ENCODE measurements at places on chromosomes 5 and 9.
A peak's percentile ranks its signal among the peaks of the same experiment; 100 is the strongest.

- H3K36me3 ChIP-seq, result no peaks in the 10 kb centered on the region
- H3K27ac ChIP-seq, result no peak overlapping the region
- no peak for DNase-seq
These were observed 46.3 kb downstream of the PHAX start for GRCh38 chr5:126647071-126647470.

DNA sequence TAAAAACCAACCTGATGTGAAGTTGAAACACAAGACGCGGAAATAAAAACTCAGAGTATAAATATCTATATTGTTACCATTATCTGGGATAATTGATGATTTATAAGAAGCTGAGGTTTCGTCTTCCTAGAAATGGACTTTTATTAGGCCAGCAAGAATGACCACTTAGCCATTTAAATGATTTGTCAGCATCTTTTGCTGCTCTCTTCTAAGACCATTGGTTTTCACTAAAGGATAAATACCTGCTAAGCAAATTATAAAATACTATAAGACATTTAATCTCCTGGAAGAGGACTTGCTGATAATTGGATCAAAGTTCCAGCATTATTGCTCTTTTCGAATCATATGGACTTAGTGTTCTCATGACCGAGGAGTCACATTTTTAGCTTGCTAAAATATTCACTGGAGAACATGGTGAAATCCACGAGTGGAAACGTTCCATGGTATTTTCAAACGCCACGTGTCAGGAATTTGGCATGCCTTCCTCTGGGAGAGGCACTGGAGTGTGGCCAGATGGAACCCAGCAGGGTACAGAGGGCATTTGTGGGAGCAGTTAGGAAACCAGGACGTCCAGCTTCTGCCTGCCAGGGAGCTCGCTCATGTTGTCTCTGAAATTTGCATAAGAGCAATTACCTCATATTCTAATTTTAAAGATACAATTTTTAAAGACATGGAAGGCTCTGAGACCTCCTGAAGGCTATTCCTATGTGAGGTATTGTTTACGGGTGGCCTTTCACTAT, 43.1 kb downstream of the TNFAIP8 start:
- no peak overlapping the region for H3K4me3 ChIP-seq
- H3K27me3 ChIP-seq, result no peaks in the 10 kb centered on the region
- peaks cover 9% of the 10 kb centered on the region for H3K4me1 ChIP-seq
- peak; percentile 44 for DNase-seq
- H3K27ac ChIP-seq, result peak overlapping the region; percentile 8
- no peaks in the 10 kb centered on the region for H3K36me3 ChIP-seq

- DNase-seq, result no peak
- H3K4me1 ChIP-seq, result peaks cover 30% of the 10 kb centered on the region
- peak overlapping the region; percentile 24 for H3K4me3 ChIP-seq
- peak overlapping the region; percentile 73 for H3K27ac ChIP-seq
- no peaks in the 10 kb centered on the region for H3K27me3 ChIP-seq
These were observed 78.4 kb downstream of the MAP1B start for GRCh38 chr5:72185496-72186329.

GRCh38 chr9:71909887-71910649, 925 bp downstream of the ABHD17B start:
- no peaks in the 10 kb centered on the region for H3K36me3 ChIP-seq
- DNase-seq, result no peak
- H3K4me3 ChIP-seq, result peak overlapping the region; percentile 80
- no peaks in the 10 kb centered on the region for H3K27me3 ChIP-seq

- no peaks in the 10 kb centered on the region for H3K27me3 ChIP-seq
- H3K27ac ChIP-seq, result peak overlapping the region; percentile 91
- H3K4me3 ChIP-seq, result no peak overlapping the region
- H3K4me1 ChIP-seq, result peaks cover 96% of the 10 kb centered on the region
- H3K36me3 ChIP-seq, result no peaks in the 10 kb centered on the region
- DNase-seq, result no peak
These were observed 28.4 kb downstream of the RUSC2 start for GRCh38 chr9:35518225-35518821.

- peak overlapping the region; percentile 91 for H3K27ac ChIP-seq
- no peak for DNase-seq
- H3K36me3 ChIP-seq, result no peaks in the 10 kb centered on the region
- peak overlapping the region; percentile 83 for H3K4me3 ChIP-seq
- H3K4me1 ChIP-seq, result peaks cover 23% of the 10 kb centered on the region
These were observed 1.1 kb downstream of the LURAP1L start for GRCh38 chr9:12775679-12776512.

- DNase-seq, result no peak
- no peaks in the 10 kb centered on the region for H3K27me3 ChIP-seq
- H3K4me3 ChIP-seq, result no peak overlapping the region
- H3K27ac ChIP-seq, result peak overlapping the region; percentile 48
- H3K36me3 ChIP-seq, result no peaks in the 10 kb centered on the region
These were observed 317.0 kb upstream of the RPS23 start for GRCh38 chr5:82595113-82595512.

- H3K4me1 ChIP-seq, result no peaks in the 10 kb centered on the region
- H3K36me3 ChIP-seq, result no peaks in the 10 kb centered on the region
These were observed 10.4 kb upstream of the MAPK9 start for GRCh38 chr5:180302256-180302655.

DNA sequence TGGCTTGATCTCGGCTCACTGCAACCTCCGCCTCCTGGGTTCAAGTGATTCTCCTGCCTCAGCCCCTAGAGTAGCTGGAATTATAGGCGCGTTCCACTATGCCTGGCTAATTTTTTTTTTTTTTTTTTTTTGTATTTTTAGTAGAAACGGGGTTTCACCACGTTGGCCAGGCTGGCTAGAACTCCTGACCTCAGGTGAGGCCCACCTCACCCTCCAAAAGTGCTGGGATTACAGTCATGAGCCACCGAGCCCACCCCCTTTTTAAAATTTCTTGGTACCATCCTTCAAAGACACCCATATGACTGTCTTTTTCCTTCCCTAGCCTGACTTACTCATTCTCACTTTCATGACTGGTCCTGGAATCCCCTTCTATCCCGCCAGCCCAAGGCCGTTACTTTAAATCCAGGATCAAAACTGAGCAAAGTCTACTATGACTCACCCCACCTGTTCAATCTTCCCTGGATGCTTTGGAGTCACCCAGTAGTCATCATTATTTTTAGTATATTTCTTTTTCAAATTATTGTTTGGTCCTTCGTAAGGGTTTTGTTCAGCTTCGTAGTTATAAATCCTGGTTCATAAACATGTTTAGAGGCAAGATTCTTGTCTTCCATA, 1.2 kb upstream of the TBCA start:
- no peaks in the 10 kb centered on the region for H3K27me3 ChIP-seq
- peaks cover 17% of the 10 kb centered on the region for H3K4me1 ChIP-seq
- no peak overlapping the region for H3K27ac ChIP-seq
- no peak overlapping the region for H3K4me3 ChIP-seq
- no peaks in the 10 kb centered on the region for H3K36me3 ChIP-seq

DNA sequence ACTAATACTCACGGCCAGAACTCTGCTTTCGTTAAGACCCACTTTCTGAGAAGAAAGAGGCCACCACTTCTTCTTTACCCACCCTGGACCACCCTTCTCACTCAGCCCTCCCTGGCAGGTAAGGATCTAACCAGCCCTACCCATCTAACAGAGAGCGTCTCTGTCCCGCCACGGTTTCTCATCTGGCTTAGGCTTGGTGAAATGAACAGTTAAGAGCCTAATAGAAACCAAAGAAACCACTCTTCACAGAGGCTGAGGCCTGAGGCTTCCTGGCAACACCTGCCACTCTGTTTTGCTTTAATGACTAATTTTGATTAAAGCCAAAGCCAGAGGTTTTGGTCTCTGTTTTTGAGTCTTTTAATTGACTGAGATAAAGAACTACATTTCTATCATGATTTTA, 354.1 kb upstream of the SLC30A5 start:
- no peaks in the 10 kb centered on the region for H3K27me3 ChIP-seq
- H3K27ac ChIP-seq, result no peak overlapping the region
- no peak for DNase-seq
- no peaks in the 10 kb centered on the region for H3K4me1 ChIP-seq

DNA sequence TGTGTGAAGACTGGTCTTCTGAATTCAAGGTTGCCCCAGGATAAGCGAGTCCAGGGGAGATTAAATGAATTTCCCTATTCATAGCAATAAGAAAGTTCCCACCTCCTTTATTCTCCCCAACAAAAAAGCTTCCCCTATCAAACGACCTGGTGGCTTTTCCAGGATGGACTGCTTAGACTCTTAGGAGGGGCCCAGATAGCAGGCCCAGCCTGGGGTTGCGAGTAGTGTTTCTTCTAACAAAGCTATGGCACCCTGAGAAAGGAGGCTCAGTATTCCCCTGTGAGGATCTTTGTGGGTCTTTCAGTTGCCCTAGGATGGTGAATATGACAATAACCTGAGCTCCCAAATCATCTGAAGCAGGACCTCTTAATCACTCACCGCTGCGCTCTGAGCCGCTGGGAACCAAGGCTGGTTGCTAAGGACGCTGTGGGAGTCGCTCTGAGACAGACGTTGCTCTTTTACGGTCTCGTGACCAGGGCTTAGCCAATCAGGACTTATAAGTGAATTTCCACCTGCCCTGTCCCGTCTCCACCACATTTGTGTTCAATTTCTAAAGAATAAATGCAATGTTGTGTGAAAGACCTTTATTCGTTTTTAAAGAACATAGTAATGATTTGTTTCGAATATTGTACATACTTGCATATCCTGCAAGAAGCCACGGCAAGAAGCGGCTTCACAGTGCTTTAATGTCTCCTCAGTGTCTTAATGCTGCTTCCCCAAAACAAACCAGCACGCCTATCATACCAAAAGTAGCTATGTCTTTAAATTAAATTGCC, at the start of gene TMEM232:
TSS of gene TMEM232 (minus strand) at position 423 of the 776 bp plus-strand sequence. CDS start 59,319 bp downstream, outside the sequence.
- no peaks in the 10 kb centered on the region for H3K27me3 ChIP-seq
- H3K4me3 ChIP-seq, result peak within 1 kb of the TSS; percentile 64
- DNase-seq, result peak; percentile 5
- H3K36me3 ChIP-seq, result no peaks in the 10 kb centered on the region

DNA sequence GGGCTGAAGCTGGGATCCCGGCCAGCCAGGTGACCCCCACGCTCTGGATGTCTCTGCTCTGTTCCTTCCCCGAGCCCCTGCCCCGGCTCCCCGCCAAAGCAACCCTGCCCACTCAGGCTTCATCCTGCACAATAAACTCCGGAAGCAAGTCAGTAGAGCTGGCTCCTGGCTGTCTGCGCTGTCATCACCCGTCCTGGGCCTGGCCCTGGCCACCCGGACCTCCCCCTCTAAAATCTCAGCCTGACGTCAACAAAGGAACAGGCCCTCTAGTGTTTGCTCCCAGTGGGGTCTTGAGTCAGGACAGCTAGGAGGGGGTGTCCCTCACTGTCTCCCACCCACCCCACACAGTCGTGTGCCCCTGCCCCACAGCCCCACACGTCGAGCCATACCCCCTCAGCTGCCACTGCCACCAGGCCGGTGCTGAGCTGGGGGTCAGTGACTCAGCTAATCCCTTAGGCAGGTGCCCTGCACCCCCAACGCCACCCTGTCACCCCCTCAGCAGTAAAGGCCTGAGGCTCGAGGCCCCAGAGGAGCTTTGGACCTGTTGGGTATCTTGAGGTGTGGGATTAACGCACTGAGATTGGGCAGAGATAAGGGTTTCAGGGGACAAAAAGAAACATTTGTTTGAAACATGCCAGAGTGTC, 1.1 kb upstream of the LCNL1 start:
- no peak overlapping the region for H3K4me3 ChIP-seq
- H3K27me3 ChIP-seq, result peaks cover 8% of the 10 kb centered on the region
- DNase-seq, result no peak
- peaks cover 17% of the 10 kb centered on the region for H3K4me1 ChIP-seq

- H3K27me3 ChIP-seq, result no peaks in the 10 kb centered on the region
- no peak overlapping the region for H3K4me3 ChIP-seq
- H3K36me3 ChIP-seq, result no peaks in the 10 kb centered on the region
- H3K4me1 ChIP-seq, result peaks cover 1% of the 10 kb centered on the region
These were observed 121.8 kb downstream of the GCNT1 start for GRCh38 chr9:76580820-76581219.

DNA sequence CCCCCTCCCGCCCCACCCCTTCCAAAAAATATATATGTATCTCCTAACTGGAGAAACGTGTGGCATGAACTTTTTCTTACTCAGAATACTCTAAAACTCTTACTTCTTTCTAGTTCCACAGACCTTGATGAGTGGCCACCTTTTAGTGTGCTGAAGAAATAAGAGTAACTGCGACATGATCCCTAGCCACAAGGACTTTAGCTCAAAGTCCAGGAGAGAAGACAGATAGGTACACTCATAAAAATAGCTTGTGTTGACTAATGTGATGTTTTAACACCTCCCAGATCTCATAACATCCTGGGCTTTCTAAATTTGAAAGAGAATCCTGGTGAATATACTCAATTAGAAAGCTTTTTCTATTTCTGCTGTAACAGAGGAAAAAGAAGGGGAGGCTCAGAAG, 1005.0 kb upstream of the DMAC1 start:
- no peaks in the 10 kb centered on the region for H3K36me3 ChIP-seq
- H3K4me3 ChIP-seq, result no peak overlapping the region
- H3K27me3 ChIP-seq, result no peaks in the 10 kb centered on the region

DNA sequence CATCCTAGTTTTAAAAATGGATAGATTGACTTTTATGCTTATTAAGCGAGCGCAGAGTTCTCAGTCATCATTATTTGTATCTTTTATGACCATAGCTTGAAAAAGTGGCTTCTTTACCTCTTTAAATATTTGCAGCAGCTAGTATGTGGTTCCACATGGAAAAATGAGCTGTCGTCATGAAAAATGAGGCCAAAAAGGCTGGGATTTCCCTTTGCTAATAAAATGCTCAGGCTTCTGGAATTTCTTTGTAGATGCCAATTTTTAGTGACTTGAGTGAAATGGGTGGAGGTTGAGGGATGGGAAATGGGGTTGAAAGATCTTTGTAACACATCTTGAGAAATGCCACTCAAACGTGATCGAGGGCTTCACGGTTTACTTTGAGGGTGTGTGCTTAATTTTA, 35.2 kb downstream of the RAI14 start:
- no peaks in the 10 kb centered on the region for H3K27me3 ChIP-seq
- peaks cover 44% of the 10 kb centered on the region for H3K4me1 ChIP-seq
- H3K36me3 ChIP-seq, result no peaks in the 10 kb centered on the region
- no peak overlapping the region for H3K4me3 ChIP-seq
- no peak for DNase-seq

DNA sequence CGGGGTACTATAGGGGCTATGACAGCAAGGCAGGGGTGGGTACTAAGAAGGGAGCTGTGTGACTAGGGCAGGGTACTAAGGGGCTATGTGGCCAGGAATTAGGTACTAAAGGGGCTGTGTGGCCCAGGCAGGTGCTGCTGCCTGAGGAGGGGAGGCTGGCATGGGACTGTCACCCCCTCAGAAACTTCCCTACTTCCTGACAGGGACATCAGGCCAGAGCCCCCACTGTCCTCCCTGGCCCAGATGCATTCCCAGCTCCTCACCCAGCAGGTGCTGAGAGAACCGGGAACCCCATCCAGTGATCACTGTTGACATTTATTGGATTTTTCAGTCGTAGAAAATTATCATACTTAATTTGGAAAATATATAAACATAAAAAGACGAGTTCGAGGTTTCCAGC, 26.6 kb downstream of the IRX2 start:
- H3K4me3 ChIP-seq, result no peak overlapping the region
- no peaks in the 10 kb centered on the region for H3K27me3 ChIP-seq
- no peak overlapping the region for H3K27ac ChIP-seq

GRCh38 chr5:126503602-126504104, 80.4 kb downstream of the GRAMD2B start:
- no peaks in the 10 kb centered on the region for H3K36me3 ChIP-seq
- H3K27ac ChIP-seq, result no peak overlapping the region
- peak overlapping the region; percentile 29 for H3K4me3 ChIP-seq
- H3K4me1 ChIP-seq, result peaks cover 11% of the 10 kb centered on the region

GRCh38 chr5:44048276-44048984, 340.8 kb downstream of the FGF10 start:
- no peaks in the 10 kb centered on the region for H3K4me1 ChIP-seq
- H3K36me3 ChIP-seq, result no peaks in the 10 kb centered on the region
- no peak overlapping the region for H3K4me3 ChIP-seq
- no peaks in the 10 kb centered on the region for H3K27me3 ChIP-seq
- H3K27ac ChIP-seq, result no peak overlapping the region

- H3K27me3 ChIP-seq, result no peaks in the 10 kb centered on the region
- peak overlapping the region; percentile 97 for H3K4me3 ChIP-seq
- no peaks in the 10 kb centered on the region for H3K36me3 ChIP-seq
- H3K27ac ChIP-seq, result peak overlapping the region; percentile 98
- peaks cover 12% of the 10 kb centered on the region for H3K4me1 ChIP-seq
These were observed 1.0 kb upstream of the TSC1 start for GRCh38 chr9:132945186-132946130.
